ENCODE measurements at places on chromosomes 1 and 21.

GRCh38 chr1:9905010-9905409 is 5.1 kb downstream of the CTNNBIP1 start:
- no peak for DNase-seq

GRCh38 chr21:42692688-42693087 is 39.3 kb downstream of the PDE9A start:
- DNase-seq: no peak

GRCh38 chr1:231727171-231727570 is 100.6 kb downstream of the DISC1 start:
- no peak for DNase-seq

DNA sequence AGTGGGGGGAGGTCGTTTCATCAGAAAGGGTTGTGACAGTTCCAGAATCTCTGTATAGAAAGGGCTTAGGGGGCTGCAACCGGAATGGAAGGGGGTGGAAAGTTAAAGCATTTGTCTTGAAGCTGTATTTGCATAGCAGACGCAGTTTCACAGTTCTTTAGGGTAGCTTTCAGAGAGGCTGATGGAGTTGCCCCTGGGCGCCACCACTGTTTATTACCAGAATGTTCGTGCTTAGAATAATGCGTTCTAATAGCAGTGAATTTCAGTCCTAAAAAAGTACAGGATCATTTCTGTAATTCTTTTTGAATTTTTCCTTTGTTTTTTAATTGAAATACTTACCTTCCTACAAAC is 1.3 kb downstream of the EXO1 start:
- DNase-seq: no peak

DNA sequence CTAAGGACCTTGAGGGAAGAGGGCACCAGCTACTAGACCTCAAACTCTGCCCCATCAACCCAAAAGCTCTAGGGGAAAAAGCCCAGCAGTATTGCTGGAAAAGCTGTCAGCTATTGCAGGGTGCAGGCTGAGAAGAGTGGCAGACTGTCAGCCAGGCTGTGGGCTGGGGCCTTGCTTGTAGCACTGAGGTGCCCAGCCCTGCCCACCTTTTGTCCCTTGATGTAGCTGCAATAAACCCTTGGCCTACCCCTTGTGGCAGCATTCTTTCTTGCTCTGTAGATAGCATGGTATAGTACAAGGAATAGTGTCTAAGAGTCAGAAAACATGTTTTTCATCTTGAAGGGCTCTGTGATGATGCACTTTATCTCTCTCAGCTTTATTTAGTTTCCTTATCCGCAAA is 39.4 kb downstream of the CDC14A start:
- DNase-seq: peak; percentile 10

GRCh38 chr1:79663916-79664315 is 657.4 kb upstream of the ADGRL4 start:
- no peak for DNase-seq

DNA sequence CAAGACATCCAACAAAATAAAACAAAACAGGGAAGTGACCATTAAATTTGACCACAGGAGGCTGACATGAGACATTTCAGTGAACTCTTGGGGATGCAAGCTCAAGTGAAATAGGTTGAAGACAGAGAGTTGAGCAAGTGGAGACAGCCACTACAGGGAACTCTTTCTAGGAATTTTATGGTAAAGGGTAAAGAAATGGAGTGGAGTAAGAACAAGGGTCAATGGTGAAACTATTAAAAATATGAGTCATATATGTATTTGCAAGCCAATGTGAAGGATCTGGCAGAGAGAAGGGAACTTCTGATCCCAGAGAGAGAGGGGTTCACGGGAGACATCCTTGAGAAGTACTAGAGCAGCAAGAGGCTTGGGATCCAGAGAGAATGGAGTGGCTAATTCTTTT is 9.1 kb upstream of the TRABD2B start:
- DNase-seq: no peak

GRCh38 chr1:118504867-118505266 is 319.8 kb upstream of the SPAG17 start:
- DNase-seq: no peak

GRCh38 chr1:7104339-7104738 is 319.1 kb downstream of the CAMTA1 start:
- no peak for DNase-seq

DNA sequence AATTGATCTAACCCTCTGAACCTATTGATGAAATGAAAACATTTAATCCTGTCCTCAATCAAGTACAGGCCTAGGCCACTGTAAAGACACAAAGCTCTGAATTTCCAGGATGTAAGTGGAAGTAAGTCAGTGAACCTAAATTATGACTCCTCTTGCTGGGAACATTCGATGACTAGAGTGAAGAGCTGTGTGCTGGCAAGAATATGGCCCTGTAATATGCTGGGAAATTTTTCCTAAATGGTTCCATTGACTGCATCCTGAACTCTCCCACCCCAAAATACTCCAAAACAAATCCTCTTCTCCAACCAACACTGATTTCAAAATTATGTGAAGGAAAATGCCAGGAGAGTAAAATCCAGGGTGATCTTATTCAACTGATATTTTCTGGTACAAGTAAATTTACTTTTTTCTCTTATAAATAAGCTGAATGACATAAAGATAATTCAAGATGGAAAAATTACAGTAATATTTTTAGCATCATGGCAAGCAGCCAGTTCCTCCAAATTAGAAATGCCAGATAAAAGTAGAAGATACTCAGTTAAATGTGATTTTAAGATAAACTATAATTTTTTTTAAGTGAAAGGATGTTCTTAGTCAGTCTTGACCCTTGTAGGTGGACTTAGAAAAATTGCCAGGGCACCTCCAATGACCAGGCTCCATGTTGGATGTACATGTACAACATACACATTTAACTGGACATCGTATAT is 269.4 kb downstream of the PTGER3 start:
- DNase-seq: no peak

All from activated T-helper 9 cell treated with anti-CD3 and anti-CD28 coated beads, Interleukin-2, amount 50 U/mL, for 16 hours (primary cell).